Hematopoietic multipotent progenitor cell treated with erythropoietin and hydrocortisone succinate and interleukin-3 and kit ligand, for 15 days (in vitro differentiated cells): ENCODE measurements at places on chromosomes 3 and 15.
A peak's percentile ranks its signal among the peaks of the same experiment; 100 is the strongest.

DNA sequence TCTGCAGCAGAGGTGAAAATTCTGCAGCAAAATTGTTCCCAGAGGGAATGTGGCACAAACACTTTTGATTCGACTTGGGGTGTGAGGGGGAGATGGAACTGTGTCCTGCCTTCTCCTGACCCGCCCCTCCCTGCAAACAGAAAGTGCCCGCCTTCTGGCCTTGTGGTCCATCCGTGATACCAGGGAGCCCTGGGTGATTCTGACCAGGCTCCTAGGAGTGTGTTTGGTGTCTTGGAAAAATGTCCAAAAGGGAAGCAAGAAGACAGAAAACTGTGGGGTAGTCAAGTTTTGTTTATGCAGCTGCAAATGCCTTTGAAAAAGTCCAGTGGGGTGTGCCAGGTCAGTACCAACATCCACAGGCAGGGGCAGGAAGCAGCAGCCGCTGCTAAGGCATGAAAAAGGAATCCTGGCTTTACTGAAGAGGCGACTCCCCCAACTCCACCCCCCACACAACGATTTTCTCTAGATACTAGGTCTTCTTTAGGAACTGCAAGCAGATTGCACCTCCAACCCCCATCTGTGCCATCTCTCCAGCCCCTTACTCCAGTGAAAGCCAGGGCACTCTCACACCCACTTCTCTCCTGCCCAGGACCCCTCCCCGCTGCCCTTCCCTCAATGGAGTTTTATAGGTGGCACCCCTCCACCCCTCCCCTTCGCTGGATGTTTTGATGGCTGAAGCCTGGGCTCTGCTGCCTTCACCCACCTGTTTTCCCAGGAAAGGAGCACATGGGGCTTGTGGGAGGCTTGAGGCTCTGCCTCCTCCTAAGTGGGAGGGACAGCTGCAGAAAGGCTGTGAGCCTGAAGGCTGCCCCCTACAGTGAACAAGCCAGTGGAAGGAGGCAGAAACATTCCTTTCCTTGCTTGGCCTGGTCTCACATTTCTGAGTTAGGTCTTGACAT is 82.4 kb upstream of the HERC1 start:
- no peak for DNase-seq

DNA sequence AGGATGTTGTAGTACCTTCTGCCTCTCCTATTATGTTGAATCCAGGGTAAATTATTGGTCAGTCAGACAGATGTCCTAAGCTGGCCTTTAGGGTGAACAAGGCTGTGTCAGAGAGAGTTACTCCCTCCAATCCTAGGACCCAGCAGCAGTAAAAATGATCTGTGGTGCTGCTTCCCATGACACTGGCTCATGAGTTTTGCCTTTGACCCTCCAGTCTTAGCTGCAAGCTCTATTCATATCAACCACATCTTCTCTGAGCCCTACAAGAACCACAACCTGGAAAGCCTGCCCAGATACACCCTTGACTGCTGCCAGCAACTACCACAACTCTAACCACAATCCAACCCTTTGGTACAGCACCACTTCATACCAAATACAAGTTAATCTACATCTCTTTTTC is 27.2 kb upstream of the PHLDB2 start:
- no peak for DNase-seq

DNA sequence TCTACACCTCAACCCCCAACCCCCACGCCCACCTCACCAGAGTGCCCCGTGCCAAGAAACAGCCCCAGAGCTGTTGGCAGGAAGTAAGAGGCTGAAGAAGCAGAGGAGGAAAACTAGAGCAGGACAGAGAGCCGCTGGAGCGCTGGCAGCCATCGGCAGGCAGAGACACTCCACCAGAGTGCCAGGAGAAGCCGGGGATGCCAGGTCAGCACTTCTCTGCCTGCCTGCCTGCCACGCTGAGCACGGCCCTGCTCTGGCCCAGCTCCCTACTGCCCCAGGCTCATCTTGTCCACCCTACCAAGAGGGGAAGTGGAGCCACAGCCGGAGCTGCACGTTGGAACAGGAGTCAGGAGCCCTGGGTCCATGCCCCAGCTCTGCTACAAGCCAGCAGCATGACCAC is 29.7 kb downstream of the CACNA2D2 start:
- no peak for DNase-seq

GRCh38 chr3:98782824-98783500 is 19.8 kb downstream of the ST3GAL6 start:
- DNase-seq = no peak

- DNase-seq = no peak
These were observed 27.9 kb downstream of the SOX2 start for GRCh38 chr3:181739628-181740027.

DNA sequence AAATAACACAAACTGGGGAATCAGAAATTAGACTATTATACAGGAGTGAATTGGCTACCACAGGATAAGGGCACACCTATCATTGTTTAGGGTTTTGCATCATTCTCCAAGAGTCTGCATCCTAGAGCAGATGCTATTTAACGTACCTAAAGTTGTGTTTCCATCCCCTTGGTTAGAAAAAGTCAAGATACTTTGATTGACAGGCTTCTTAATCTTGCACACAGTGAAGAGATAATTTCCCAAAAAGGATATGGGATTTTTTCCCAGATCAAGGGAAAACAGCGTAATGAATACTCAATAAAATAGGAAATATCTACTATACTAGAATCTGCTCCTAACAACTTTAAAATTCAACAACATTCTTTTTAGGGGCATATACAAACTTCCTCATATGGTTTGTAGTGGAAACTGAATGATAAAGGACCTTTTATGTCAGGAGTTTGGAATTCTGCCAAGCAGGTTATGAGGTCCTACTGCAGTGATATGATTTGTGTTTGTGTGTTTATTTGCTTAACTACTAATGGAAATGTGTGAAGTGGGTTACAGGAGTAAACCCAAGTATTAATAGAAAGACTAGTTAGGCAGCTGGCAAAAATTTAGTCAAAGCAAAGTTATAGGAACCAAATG is 124.1 kb upstream of the MME start:
- DNase-seq = no peak

DNA sequence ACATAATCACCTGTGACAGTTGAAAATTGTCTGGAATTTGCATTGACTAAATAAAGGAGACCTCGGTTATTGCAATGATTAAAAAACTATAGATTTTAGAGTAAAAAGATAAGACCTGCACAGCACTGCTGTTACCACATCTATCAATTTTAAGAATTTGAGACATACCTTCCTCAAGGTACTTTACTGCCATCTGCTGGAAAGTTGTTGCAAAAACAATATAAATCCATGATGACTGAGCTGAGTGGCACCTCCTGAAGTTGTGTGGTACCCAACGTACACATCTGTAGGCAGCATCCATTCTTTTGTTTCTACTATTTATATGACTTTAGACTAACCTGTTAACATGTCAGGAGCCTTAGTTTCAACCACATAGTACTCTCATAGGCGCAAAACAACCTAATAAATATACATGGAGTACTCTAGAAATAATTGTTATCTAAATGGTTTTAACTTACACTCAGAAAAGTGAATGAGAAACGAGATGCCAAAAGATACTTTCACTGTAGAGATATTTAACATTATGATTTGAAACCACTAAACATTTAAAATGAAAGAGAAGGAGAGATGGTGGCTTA is 106.7 kb downstream of the GHSR start:
- DNase-seq = peak; percentile 75

- no peak for DNase-seq
These were observed 41.0 kb downstream of the RIOX2 start for GRCh38 chr3:97931218-97931617.
